ENCODE measurements at places on chromosomes 12 and 14.
A peak's percentile ranks its signal among the peaks of the same experiment; 100 is the strongest.

DNA sequence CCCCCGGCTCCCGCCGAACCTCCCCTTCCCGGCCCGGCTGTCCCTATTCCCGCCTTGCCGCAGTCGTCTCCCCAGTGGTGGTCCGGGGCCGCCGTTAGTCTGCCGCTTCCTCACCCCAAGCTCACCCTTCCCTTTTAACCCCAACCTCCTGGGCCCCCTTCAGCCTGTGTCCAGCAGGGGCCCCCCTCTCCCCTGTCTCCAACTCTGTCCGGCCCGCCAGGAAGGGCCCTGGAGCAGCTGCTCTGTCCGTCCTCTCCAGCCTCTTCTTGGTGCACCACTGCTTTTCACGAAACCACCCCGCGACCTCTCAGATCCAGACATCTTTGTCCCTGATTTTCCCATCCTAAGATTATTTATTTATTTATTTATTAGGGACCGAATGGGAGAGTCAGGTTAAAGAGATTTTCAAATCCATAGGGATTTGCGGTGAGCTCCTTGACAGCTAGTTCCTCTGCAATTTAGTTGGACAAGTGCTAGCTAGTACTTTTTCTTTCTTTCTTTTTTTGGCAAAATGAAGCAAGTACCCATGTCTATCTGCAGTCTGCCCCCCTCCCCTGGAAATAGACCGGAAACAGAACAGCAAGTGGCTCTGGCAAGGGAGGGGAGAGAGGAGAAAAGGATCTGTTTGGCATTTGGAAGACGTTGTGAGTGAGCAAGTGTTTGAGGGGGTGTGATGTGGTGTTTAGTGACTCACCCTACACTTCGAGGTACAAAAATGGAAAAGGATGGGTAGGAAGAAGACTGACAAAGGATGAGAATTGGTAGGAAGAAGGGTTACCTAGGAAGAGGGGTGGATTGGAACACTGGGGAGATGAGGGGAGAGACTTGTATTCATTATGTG, 632 bp downstream of the UBR7 start:
- peak overlapping the region; percentile 86 for H3K4me3 ChIP-seq
- H3K27me3 ChIP-seq: no peaks in the 10 kb centered on the region
- no peaks in the 10 kb centered on the region for H3K4me1 ChIP-seq
- H3K27ac ChIP-seq: peak overlapping the region; percentile 74

- peaks cover 13% of the 10 kb centered on the region for H3K4me1 ChIP-seq
- no peaks in the 10 kb centered on the region for H3K36me3 ChIP-seq
- H3K4me3 ChIP-seq: no peak overlapping the region
- H3K27ac ChIP-seq: no peak overlapping the region
Measured at GRCh38 chr12:109697877-109698468, 15.7 kb upstream of the FAM222A start.

DNA sequence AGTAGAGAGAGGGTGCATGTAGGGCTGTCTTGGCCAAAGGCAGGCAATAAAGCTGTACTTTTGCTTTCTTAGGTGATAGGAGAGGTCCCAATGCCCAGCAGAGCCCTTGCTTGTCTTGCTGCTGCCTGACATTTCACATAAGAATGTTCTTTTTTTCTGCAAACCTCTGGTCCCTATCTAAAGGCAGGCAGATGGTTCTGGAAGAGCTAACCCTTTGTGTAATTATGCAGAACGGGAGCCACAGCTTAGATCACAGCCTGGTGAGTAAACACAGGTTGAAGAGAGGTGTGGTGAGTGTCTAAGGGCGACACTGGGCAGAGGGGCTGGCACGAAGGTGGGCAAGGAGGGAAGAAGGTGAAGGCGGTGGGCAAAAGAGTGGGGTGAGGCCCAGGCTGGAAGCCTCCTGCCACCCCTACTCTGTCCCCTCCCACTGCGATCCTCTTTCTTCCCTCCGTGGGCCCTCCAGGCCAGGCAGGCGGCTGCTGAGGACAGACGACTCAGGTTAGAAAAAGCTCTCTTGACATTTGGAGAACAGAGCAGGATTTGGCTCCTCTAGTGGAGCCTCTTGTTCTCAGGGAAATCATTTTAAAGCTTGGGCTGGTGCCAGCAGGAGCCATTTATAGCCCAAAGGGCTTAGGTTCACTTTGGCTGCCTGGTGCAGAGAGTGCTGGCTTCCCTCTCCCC, 42.8 kb downstream of the PRMT8 start:
- no peak overlapping the region for H3K4me3 ChIP-seq
- H3K27ac ChIP-seq: no peak overlapping the region

GRCh38 chr12:4446335-4446734, 720 bp upstream of the FGF6 start:
- no peaks in the 10 kb centered on the region for H3K36me3 ChIP-seq
- DNase-seq: no peak
- H3K27ac ChIP-seq: no peak overlapping the region

DNA sequence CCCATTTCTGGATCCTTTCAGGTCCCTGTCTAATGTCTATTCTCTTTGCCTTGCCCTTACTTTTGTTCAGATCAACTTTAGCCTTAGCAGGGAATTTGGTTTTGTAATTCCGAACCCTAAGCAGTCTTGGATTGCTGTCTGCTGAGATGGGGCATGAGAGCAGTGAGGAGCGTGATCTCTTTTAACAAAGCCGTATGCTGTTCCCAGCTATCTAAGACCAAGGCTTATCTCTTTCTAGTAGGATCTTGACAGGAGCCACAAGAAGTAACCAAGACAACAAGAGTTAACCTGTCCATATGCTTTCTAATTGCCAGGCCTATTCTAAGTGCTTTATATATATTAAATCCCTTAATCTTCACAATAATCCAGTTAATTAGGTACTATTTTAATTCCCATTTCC, 4.5 kb upstream of the DHRS7 start:
- no peak overlapping the region for H3K27ac ChIP-seq
- no peak for DNase-seq
- H3K27me3 ChIP-seq: no peaks in the 10 kb centered on the region
- no peaks in the 10 kb centered on the region for H3K36me3 ChIP-seq

Data from Panc1 (cell line).